ENCODE measurements at places on chromosomes 5 and 9.

DNA sequence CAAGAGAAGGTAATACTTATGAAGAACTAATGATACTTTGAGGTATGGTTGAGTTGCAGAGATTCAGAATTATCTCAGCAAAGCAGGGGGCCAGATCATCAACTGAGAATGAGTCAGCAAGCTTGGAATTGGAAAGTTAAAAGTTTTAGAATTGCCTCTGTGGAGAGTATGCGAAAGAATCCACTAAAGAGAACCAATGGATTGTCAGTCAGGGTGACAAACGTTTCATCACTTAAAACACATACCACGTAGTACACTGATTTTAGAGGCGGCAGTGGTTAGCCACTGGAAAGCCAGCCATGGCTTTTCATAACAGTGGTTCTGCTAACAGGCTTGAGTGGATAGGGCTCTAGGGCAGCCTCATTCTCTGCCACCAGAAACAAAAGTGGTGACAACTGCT is 30.7 kb downstream of the AOPEP start:
- no peak for DNase-seq

- DNase-seq = no peak
Measured at GRCh38 chr9:91751922-91752321, 198.1 kb downstream of the ROR2 start.

GRCh38 chr9:87800456-87800855 is 74.5 kb downstream of the CTSL start:
- DNase-seq = no peak

- DNase-seq = no peak
Measured at GRCh38 chr5:154865466-154866184, 7.2 kb downstream of the CNOT8 start.

GRCh38 chr5:17796757-17797396 is 162.6 kb downstream of the TAF11L14 start:
- DNase-seq = no peak

DNA sequence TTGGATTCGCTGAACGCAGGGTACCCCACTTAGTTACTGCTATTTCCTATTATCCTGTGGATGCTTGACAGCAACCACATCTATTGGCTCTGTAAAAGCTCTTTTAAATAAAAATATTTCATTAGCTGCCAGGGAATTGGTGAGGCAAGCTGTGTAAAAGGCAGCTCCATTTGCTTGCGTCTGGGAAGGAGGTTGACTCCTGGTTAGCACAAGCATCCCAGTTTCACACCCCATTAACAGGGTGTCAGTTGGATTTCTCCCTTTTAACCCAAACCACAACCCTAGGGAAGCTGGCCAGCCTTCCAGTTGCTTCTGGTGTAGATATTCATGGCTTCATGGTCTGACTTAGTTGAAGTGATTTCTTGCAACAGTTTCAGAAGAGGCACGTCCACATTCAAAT is 151.0 kb downstream of the GPBP1 start:
- no peak for DNase-seq

DNA sequence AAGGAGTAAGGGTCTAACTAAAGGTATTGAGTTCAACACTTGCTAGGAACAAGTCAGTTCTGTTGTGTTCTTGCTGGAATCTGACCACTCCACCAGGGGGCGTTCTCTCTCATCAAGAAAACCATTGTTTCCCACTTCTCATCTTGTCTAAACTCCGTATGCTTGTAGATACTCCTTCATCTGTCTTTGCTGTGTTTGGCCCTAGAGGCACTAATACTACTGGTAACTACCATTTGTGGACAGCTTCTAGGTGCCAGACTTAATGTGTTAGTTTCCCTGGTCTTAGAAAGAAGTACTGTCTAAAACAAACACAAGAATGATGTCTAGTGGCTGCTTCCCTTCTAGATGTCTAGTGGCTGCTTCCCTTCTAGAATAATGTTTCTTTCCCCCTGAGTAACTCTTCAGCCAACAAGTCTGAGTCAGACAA is 18.7 kb upstream of the PTPDC1 start:
- DNase-seq = peak; percentile 63

DNA sequence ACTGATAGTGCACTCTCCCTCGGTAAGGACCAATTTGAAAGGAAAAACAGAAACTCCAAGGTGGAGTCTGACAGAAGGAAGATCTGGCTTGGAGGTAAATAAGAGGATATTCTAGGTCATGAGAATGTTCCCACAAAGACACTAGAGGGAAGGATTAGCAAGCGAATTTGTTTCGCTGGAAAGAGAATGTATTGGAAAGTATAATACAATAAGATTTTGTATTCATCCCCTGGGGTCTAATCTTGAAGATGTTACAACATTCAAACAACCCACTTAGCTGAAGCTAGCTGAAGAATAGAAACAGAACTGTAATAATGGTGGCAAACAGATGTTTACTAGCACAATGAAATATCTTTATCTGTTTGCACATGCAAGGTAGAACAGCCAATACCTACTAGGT is 158.7 kb downstream of the GNAQ start:
- DNase-seq = no peak

GRCh38 chr5:43193181-43193893 is 1.3 kb downstream of the NIM1K start:
- DNase-seq = peak; percentile 80

GRCh38 chr9:69932901-69933300 is 110.7 kb upstream of the MAMDC2 start:
- DNase-seq = no peak

GRCh38 chr5:139051392-139051791 is 146.8 kb downstream of the SIL1 start:
- no peak for DNase-seq

DNA sequence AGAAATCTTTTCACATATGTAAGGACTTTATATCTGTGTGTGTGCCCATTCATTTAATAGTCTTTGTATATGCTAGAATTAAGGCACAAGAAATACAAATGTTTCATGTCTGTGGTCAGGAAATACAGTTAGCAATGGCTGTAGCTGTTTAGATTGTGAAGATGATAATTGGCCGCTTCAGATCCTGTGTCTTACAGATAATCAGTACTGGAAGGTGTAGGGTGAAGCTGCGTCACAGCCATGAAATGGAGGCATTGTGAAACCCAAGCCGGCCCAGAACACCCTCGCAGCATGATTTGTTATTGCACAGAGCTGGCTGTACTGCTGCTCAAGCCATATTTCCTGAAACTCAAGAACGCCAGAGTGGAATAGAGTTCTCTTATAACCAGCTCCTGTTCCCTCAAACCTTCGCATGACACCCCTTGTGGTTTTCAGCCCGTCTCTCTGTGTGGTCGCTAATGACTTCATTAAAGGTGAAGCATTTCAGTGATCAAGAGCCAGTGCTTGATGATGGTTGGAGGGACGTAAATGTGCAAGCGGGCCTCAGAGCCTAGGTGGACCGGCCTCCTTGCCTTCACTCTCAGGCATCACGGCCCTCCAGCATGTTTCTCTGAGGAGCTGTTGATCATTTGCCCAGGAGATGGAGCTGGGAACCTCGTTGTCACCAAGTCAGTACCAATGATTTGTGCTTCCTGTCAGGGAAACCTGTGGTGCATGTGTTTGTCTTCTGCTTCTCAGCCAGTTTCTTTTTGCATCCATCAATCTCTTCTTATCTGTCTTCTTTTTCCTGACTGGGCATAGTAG is 80.1 kb downstream of the F2RL2 start:
- no peak for DNase-seq

GRCh38 chr9:20685769-20686168 is 1.7 kb downstream of the FOCAD start:
- no peak for DNase-seq

DNA sequence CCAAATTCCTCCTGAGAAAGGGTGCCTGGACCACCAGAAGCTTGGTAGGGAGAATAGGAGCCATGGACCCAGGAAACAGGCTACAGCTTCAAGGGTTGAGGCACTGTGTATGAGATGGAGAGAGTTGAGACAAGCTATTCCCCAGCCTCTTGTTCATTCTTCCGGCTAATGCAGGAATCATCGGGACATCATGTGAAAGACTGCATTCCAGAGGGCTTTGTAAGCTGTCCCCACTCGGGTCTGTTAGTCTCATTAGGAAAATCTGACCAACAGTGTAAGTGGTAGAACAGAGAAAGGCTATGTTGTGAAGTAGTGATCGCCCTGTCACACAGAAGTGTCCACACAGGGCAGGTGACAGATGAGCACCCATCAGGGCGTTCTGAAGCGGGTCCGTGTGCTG is 81.4 kb downstream of the GABBR2 start:
- DNase-seq = no peak

- DNase-seq = no peak
Measured at GRCh38 chr5:125700380-125700861, 722.8 kb upstream of the GRAMD2B start.

DNA sequence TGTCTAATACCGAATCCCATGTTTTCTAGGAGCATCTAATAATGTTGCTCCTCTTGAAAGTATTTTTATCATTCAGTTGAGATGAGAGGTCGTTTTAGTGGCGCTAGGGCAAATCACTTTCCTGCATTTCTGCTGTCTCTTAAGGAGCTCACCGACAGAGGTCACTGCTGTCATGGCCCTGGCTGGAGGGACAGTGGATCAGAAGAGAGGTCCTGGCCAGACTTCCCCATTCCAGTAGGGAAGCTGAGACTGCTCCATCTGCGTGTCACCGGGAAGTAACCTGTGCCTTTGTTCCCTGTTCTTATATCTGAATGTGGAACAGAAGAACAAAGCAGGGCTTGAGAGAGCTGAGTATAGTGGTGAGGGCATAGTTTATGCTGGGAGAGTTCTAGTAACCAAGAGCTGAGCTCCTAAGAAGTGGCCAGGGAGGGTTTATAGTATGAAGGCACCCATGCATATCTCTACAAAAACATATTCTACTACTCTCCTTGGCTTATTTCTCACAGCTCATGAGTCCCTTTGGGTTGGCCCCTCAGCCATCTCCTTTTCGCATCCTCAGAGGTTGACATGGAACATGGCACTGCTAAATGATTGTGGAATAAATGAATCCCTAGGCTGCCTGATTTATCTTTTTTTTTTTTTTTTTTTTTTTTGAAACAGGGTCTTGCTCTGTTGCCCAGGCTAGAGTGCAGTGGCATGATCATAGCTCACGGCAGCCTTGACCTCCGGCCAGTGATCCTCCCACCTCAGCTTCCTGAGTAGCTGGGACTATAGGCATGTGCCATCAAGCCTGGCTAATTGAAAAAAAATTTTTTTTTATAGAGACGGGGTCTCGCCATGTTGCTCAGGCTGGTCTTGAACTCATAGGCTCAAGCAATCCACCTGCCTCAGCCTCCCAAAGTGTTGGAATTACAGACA is 27.2 kb downstream of the ATP6V0E1 start:
- no peak for DNase-seq

DNA sequence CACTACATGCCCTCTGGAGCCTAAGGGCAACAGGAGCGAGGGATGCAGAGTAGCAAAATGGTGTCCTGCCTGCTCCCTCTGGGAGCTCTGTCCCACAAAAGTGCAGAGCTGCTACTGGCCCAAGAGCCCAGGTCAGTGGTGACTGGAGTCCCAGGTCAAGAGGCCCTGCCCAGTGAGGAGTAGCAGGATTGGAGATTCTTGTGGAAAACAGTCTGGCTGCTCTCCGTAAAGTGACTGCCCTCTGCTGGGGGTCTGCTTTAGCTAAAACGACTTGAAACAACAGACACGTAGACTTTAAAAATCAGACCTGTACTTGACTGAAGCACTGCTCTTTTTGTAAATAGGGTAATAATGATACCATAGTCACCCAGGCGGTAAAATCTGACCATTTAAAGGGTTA is 917.0 kb downstream of the MAT2B start:
- no peak for DNase-seq

DNA sequence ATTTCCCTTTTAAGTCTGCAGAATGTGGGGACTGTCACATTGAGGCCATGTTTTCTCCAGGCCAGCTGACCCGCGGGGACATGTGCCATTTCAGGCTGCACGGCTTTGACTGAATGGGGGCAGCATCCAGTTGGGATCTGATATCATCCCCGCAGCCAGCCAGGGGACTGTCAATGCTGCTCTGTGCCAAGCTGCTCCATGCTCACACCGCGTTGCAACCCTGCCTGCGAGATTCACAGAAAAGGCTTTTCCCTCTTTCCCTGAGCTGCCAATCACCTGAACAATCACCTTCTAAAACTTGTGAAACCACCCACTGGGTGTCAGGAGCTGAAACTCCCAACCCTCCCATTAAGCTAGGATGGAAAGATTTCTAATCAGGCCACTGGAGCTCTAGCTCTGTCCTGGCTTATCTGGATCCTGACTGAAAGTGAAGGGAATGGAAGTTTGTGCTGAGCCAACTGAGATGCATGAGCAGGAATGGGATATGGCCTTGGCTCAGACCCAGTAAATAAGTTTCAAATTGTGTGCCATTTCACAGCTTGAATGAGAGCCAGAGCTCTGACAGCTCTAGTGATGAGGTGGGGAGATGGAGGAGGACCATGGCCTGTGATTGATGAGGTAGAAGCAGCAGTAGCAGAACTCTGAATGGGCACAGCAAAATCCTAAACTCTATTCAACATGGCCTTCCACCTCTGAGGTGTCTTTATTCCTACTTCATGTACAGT is 34.5 kb upstream of the ZNF366 start:
- no peak for DNase-seq

- DNase-seq = no peak
Measured at GRCh38 chr5:166117072-166118066, 2174.1 kb upstream of the WWC1 start.

DNA sequence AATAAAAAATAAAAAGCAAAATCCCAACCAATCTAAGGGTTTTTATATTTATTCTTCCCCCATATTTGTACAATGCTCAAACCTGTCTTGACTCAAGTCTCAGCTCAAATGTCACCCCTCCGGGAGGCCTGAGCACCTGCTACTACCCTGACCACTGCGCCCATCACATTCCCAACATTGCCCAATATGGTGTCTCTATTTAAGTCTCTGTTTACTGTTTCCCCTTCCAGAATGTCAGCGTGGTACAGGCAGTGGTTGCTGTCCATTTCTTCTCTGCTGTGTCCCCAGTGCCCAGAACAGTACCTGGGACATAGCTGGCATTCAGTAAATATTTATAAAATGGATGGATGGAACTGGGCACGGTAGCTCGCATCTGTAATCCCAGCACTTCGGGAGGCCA is 47.3 kb upstream of the PRRC2B start:
- no peak for DNase-seq

- DNase-seq = no peak
Measured at GRCh38 chr5:76718880-76719279, 3.0 kb downstream of the F2R start.

- no peak for DNase-seq
Measured at GRCh38 chr5:168163966-168164365, 127.5 kb upstream of the WWC1 start.

DNA sequence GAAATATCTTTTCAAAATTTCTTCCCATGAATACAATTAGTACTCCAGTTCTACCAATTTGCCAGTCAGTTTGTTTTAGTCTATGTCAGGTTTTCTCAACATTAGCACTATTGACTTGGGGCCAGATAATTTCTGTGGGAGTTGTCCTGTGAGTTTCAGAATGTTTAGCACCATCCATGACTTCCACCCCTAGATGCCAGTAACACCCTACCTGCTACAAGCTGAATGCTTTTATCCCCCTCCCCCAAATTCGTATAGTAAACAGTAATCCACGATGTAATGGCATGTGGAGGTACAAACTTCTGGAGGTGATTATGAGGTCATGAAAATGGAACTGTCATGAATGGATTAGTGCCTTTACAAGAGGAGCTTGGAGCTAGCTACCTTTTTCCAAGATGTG is 420.0 kb downstream of the CDH18 start:
- DNase-seq = no peak
